ENCODE measurements at places on chromosomes 12 and 14.

DNA sequence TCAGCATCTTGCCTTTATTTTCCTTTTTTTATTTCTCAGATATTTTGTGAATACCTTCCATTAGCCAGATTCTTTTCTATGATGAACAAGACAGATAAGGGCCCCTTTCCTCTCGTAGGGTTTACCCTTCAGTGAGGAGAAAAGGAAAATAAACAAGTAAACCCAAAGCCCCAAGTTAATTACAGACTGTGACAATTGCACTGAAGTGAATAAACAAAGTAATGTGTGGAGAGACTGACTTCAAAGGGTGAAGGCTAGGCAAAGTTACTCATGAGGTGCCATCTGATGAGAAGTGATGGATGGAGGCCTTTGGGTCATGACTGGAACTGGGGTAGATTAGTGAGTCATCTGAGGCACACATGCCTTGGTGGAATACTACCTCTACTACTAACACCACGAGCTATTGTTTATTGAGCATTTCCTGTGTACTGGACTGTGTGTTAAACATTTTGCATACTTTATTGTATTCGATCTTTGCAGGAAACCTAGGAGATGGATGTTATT, 143.4 kb upstream of the PRICKLE1 start:
- DNase-seq = no peak

- DNase-seq = peak; percentile 78
These were observed at the start of gene GLIPR1L1 for GRCh38 chr12:75334384-75335030. GLIPR1L1 (plus strand) TSS chr12:75334670; CDS start chr12:75334729, 59 bp downstream.

DNA sequence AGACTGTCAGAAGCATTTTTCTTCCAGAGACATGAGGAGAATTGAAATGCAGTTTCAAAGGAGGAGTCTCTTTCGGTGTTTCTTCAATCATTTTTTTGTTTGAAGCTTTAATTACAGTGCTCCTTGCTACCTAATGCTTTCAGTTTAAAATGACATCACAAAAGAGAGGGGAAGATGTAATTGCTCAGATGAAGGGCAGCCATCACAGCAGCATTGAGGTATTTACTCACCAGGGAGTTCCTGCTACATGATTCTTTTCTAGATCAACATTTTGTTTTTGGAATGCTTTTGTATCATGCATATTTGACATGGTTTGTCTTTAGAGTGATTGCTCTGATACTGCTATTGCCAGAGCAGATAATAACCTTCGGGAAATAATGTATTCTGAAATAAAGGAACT, 28.6 kb downstream of the FLRT2 start:
- DNase-seq = no peak

DNA sequence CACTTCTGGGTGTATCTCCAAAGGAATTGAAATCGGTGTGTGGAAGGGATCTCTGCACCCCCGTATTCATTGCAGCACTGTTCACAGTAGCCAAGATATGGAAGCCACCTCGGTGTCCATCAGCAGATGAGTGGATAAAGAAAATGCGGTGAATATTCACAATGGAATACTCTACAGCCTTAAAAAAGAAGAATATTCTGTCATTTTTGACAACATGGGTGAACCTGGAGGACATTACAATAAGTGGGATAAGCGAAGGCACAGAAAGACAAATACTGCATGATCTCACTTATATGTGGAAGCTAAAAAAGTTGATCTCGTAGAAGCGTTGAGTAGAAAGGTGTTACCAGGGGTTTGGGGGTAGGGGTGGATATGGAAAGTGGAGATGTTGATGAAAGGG, 111.9 kb downstream of the BEGAIN start:
- no peak for DNase-seq

GRCh38 chr12:103901518-103902173, 28.6 kb upstream of the HSP90B1 start:
- DNase-seq = peak; percentile 4

- DNase-seq = no peak
These were observed 34.3 kb upstream of the CHFR start for GRCh38 chr12:132921685-132922084.

DNA sequence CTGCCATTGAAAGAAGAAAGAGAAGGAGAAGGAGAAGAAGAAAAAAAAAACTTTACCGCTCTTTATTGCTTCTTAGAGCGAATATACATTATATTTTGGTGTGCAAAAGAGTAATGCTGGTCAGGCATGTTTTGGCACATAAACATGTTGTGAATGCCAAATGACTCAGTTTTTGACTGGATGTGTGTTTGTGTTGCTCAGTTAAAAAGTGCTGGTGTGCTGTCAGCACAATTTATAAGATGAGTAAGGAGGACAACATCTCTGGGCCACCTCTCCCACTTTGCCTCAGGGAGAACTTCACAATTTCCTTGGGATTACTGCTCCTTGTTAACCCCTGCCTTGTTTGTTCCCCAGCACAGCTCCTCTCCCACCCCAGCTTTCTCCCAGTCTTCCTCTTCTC, 584.8 kb downstream of the ETNK1 start:
- DNase-seq = no peak

DNA sequence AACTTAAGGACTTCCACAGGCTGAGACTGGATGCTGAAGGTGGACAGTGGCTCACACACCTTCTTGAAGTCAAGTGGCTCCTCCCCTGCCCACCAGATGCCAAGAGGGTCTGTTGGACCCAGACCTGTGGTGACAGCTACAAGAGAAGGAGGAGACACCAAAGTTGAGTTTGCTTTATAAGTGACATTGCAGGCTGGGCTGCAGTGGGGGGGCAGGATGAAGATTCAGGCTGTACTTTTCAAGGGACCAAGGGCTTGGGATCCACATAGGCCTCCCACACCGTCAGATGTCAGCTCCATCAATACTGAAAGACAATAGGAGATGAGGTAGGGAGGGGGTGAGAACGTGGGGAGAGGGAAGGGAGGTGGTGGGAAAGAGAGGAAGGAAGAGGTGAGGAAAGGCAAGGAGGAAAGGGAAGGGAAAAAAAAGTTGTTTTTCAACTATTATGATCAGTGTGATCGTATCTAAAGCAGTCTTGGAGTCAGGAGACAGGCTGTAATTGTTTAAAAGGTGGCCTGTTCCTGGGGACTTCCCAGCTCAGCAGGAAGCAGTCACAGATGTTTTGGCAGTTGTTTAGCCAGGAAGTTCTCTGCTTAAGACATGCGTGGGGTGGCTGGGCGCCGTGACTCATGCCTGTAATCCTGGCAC, 84.1 kb upstream of the RESF1 start:
- DNase-seq = peak; percentile 54

DNA sequence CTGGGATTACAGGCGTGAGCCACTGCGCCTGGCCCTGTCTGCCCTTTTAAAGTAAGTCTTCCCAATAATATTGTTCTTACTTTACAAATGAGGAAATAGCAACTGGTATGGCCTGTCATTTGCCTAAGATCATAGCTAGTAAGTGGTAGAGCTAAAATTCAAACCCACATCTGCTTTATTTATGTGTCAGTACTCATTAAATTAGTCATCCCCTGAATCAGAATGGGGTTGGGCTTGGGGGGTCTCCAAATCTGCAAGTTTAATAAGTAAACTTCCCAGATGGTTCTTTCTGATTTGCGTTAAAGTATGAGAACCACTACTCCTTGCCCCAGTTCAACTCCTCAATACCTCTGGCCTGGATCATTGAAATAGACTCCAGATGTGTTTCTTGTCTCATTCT, 96.2 kb downstream of the FAR2 start:
- DNase-seq = no peak

- no peak for DNase-seq
These were observed 1067.9 kb downstream of the BCL11B start for GRCh38 chr14:98204139-98204538.

- no peak for DNase-seq
These were observed 81.5 kb downstream of the SLC38A4 start for GRCh38 chr12:46744283-46744682.

GRCh38 chr14:95601650-95602049, 66.8 kb downstream of the GLRX5 start:
- no peak for DNase-seq

DNA sequence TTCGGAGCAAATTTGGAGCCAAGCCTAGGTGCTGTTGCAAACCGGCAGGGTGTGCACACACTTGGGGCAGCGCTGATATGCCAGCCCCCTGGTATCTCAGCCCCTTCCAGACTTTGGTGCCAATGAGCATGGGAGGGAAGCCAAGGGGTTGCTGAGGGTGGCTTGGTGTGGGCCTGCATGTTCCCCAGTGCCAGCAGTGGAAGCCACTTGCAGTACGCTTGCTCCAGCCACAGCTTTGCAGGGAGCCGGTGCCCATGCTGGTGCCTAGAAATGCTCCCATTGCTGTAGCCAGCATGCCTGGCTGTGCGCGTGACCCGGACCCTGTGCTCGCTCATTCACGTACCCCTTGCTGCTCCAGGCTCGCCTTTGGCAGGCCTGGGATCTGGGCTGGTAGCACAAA, 67.1 kb upstream of the DNM1L start:
- no peak for DNase-seq

- no peak for DNase-seq
These were observed 5.4 kb upstream of the ANO4 start for GRCh38 chr12:100789146-100789545.

- DNase-seq = no peak
These were observed 4.7 kb upstream of the FAM222A start for GRCh38 chr12:109708939-109709338.

GRCh38 chr12:124216966-124217365, 77.9 kb upstream of the RFLNA start:
- no peak for DNase-seq

- no peak for DNase-seq
These were observed 174.5 kb upstream of the NPAS3 start for GRCh38 chr14:32764131-32764530.

GRCh38 chr12:127893895-127894609, 372.9 kb upstream of the TMEM132C start:
- no peak for DNase-seq

DNA sequence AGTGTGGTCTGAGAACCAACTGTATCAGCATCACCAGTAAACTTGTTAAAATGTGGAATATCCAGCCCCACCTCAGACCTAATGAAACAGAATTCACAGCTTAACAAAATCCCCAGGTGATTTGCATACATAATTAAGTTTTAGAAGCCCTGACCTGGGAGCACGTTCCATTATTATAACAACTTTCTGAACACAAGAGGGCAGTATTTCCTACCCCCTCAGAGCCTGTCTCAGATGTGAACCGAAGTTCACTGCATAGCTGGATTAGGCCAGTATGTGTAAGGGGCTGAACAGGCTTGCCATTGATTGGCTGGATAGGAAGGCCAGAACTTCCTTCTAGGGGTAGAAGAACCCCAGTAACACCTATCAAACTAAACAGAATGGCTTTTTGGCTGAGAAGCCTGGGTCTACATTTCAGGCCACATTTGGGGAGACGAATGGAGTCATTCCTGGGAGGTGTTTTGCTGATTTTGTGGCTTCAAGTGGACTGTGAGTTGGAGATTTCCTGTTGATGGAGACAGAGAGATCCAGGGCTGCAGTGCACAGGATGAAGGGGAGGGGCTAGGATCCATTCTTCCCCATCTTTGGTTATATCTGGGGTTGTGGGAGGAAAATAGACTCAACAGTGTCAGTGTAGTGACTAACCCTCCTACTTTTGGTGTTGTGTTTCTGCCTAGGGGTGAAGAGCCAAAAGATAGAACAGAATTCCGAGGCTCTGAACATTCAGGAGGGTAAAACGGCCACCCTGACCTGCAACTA, 94.7 kb upstream of the OR4E1 start:
- DNase-seq = no peak

GRCh38 chr14:32724867-32725471, 213.7 kb upstream of the NPAS3 start:
- DNase-seq = no peak

DNA sequence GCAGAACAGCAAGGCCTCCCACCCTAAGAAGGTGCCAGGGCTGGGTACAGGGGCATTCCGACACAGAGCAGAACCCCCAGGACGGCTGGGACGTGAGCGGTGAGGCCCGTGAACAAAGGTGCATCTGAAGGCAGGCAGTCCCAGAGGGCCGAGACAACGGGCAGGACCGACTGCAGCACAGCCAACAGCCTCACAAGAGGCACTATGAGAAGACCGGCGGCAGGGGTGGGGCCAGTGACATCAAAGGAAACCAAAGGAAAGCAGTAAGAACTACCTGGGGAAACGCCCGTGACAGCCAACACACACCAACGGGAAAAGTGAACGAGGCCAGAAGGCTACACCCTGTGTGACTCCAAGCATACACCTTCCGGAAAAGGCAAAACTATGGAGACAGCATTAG, 9.1 kb downstream of the BTBD6 start:
- DNase-seq = no peak

DNA sequence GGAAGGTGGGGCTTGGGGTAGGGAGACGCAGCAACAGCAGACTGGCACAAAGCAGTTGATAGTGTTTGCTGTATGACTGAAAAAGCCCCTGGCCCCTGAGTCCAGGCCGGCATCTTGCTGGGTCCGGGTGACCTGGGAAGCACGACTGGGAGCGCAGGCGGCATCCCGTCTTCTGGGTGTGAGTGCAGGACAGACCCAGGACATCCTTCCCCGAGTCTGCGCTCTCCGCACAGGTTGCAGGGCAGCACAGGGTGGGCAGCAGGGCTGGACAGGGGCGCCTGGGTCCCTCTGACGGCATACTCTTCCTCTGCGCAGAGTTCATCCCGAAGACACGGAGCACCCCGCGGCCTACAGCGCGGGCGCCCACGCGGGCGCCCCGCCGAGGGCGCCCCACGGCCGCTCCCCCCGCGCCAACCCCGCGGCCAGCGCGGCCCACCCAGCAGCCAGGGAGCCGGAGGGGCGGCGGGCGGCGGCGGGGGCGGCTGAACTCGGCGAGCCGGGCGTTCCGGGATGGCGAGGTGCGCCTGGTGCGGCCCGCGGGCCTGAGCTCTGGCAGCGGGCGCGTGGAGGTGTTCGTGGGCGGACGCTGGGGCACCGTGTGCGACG, 9.2 kb upstream of the CYP46A1 start:
- no peak for DNase-seq

DNA sequence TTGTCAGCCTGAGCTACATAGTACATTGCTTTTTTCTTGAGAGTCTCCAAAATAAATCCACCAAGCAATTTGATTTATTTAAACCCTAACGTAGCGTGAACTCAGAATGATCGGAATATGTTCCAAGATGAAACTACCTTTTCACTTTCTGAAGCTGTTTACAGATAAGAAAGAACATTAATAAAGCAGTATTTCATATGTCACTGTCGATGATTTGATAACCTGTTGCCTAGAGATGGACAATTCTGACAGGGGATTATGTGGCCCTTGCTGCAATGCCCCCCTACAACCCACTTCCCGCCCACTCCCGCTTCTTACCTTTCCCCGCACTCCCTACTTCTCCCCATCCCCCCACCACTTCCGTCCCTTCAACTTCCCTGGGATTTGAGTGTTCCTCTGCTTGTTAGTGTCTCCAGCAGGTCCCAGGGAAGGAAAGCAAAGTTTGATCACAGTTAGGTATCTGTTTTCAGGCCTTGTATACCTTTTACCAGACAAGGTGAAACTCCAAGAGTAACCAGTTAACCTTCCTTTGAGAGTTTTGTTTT, 229.2 kb upstream of the HMGA2 start:
- no peak for DNase-seq

- DNase-seq = no peak
These were observed 890.8 kb upstream of the USP15 start for GRCh38 chr12:61369241-61369910.
